ENCODE measurements at places on chromosomes 1 and 21.

DNA sequence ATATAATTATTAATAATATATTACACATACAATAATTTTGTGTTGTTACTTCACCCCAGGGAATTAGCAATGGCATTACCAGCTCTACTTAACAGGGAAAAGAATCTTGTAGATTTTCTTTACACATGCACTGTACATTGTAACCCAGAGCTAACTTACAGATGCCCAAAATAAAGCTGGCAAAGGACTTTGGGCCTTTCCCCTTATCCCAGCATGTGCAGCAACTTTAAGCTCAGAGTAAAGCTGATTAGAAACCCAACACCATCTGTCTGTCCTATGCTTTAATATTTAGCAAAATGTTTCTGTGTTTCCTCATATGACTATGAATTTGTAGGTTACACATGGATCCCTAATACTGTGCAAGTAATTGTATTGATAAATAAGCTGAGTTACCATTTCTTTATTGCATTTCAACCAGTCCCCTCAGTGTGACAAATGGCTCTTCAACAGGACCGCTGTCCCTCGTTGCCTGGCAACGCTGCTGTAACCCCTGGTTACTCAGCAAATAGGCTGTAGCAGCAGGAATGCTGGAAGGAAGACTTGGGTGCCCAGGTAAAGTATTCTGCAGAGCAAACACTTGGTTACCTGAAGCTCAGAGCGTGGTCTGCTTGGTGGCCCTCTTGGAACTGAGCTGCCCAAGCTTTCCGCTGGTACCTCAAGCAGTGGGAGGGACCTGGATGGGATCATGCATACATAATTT lies at the start of gene USH2A:
Gene USH2A, minus strand, starts transcription at position 628 of the 700 bp plus-strand sequence. CDS start 1,112 bp downstream, outside the sequence.
- no peak for DNase-seq

DNA sequence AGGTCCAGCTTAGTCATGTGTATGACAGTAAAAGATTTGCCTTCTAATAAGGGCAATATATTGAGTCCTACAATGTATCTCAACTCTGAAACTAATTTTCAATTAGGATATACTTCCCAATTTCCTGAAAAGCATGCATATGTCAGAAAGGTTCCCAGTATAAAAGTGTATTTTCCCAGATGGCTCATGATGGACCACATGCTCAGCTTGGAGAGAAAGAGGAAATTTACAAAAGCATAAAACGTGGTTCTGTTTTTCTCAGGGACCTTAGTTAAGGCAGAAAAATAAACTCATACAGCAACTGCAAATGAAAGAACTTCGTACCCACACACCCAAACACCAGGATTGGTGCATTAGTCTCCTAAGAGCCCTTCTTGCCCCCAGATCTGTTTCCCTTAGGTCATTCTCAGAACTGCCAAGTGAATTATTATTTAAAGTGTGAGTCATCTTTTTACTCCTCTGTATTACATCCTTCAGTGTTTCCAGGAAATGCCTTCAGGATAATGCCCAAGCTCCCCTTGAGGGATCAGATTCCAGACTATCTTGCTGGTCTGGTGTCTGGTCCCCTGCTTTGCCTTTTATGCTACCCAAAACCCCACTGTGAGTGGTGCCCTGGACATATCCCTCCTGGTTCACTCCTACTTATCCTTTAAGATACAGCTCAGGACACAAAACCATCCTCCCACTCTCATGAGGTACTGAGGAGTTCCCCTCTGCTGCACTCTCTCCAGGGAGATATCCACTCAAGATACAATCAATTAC lies 57.4 kb downstream of the SSX2IP start:
- no peak for DNase-seq

DNA sequence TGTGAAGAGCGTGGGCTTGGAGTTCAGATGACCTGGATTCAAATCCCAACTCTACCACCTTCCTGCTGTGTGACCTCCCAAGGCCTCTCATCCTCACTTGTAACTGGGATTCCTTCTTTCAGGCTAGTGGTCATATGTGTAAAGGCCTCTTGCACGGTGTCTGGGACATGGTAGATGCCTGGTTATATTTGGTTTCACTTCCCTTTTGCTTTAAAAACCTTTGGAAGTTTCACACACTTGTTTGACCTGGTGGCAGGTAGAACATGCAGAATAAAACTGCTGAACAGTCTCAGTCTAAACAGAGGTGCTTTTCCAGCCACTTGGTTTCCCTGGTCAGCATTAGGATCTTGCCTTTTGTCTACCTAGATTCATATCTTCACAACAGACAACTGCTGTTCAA lies 37.0 kb upstream of the RCAN3 start:
- DNase-seq: no peak

DNA sequence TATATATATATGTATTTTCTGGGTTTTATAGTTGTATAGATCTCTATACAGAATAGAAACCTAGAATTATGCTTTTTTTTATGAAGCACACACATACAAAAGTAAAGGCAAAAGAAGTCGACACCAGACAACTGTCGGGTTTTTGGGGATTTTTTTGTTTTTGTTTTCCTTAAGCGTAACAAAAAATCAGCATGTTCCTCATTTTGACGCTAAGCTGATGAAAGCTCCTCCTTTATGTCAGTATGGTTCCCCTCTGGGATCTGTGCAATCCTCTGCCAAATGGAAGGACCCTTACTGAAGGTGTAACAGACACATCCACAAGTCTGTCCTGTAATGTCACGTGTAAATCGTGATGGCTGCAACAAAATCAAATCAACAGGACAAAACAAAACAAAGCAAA lies 226.2 kb downstream of the RHOU start:
- no peak for DNase-seq

GRCh38 chr1:56278061-56278460 lies 301.3 kb downstream of the PLPP3 start:
- no peak for DNase-seq

DNA sequence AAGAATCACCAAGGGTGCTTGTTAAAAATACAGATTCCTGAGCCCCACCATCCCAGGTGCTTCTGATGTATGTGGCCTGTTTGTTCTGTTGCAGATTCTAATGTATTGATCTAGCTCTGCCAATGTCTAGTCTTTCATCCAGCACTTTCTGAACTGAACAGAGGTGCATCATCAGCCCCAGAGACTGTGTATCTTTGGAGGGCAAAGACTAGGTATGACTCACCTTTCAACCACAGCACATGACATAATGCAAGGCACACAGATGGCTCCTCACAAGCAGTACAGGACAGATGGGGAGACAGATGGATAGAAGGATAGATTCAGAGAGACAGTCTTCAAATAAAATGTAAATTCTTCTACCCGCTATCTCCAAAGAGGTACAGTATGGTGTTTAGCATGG lies 32.3 kb downstream of the CD58 start:
- DNase-seq: no peak

DNA sequence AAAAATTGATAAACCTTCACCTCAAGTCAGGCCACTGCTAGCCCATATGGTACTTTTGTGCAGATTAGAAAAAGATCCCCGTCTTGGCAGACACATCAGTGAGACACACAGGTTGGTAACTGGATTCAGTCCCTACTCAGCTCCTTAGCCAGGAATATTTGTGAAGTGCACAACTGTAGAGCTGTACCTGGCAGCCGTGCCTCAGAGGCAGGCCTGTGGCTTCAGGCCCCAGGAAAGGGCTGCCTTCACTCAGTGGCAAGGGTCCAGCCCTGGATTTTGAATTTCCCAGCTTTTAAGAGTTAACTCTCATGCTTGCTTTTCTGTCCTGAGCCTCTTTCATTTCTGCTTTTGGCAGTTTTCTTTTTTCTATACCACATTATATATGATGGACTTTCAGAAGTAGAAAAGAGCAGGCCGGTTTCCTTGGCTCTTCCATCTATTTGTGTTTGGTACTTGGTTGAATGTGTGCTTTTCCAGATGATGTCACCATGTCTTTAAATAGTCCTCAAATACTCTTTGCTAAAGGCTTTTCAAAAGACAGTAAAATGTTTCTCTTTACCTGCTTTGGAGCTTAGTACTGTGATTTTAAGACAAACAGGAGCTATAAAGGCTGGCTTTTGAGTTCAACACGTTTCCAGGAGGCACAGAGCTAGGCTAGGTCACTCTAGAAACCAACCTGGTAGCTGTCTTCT lies 186.6 kb downstream of the AK5 start:
- DNase-seq: no peak
